ENCODE measurements at places on chromosomes 12 and 14. TPM values are rescaled to one million over a fixed set of nuclear protein-coding genes. Genes with fewer than 3 reads are reported as not detected.

The OAS2 gene
- 0.71 TPM for polyA plus RNA-seq

The SCN8A gene
- polyA plus RNA-seq = 0.50 TPM

DNA sequence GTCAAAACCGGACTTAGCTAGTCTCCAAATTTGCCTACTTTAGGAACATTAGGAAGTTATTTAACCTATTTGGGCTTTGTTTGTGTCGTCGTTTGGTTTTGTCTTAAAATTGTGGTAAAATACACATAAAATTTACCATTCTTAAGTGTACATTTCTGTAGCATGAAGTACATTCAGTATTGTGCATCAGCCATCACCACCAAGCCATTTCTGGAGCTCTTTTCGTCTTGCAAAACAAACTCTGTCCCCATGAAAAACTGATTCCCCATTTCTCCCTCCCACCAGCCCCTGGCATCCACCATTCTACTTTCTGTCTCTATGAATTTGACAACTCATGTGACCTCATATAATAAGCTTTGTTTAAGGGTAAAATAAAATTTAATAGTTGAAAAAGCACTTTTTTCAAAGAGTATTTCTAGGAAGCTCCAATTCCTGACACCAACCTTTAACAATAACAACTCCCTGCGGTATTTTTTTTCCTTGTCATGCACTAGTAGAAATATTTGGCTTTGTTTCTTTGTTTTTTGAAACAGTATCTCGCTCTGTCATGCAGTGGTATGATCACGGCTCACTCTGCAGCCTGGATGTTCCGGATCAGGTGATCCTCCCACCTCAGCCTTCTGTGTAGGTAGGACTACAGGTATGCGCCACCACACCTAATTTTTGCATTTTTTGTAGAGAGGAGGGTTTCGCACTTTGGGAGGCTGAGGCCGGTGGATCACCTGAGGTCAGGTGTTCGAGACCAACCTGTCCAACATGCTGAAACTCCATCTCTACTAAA is 3.6 kb upstream of the UBC start:
- DNase-seq = peak; percentile 86

The TOMM20L gene
- not detected for polyA plus RNA-seq

The DNAAF2 gene
- 6.0 TPM for polyA plus RNA-seq

- DNase-seq = no peak
Observed at GRCh38 chr14:105200641-105201040, 19.5 kb upstream of the NUDT14 start.

DNA sequence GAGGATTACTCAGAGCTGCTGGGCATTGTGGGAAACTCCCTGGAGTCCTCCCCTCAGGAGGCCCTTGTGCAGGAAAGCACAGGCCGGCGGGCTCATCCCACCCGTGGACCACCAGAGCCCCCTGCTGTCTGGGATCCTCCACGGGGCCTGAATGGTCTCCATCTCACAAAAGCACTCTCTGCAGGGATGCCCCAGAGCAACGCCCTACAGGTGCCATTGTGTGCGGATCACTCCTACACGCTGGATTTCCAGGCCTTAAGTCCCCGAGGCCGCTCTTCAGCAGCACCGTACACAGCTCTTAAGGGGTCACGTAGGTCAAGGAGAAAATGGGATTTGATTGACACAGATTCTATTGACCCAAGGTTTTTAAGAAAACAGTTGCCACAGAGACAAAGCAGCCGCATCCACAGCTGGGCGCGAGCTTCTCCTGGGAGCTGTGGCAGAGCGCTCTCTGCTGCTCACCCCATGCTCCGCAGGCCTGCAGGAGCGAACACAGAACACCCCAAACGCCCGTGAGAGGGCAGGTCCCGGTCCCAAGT is 36.7 kb upstream of the RIMBP2 start:
- no peak for DNase-seq

- no peak for DNase-seq
Observed at GRCh38 chr14:23512156-23512555, 39.4 kb downstream of the ZFHX2 start.

GRCh38 chr14:42944284-42944683 is 1337.6 kb downstream of the LRFN5 start:
- DNase-seq = no peak

GRCh38 chr12:6376079-6376869 is 911 bp upstream of the SCNN1A start:
- DNase-seq = peak; percentile 90

The C12orf54 gene
- 1.9 TPM for polyA plus RNA-seq

GRCh38 chr12:115667116-115667515 is 610.4 kb downstream of the MED13L start:
- no peak for DNase-seq

The CLEC1B gene
- not detected for polyA plus RNA-seq

DNA sequence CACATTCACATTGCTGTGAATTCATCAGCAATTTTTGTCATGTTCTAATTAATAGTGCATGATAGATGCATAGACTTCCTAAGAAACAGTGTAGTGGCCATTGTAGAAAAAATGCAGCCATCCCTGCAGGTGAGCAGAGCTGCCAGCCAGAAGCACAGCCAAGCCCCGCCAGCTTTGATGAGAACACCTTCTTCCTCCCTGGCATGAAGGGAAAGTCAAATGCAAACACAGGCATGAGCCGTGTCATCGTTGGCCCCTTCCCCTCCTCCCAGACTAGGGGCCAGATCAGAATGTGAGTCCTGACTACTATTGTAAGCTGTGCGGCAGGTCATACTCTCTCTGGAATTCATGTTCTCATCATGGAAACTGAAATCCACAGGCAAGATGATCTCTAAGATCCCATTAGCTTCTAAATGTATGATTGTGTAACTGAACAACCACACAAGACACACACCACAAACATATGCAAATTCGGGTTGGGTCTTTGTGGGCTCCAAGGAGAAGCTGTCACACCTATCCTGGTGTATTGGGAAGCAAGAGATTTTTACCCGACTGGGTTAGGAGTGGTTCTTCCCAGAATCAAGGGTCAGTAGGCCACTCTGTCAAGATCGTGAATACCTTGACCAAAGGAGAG is 2.8 kb upstream of the AQP2 start:
- no peak for DNase-seq

The MANSC4 gene
- 0.28 TPM for polyA plus RNA-seq

DNA sequence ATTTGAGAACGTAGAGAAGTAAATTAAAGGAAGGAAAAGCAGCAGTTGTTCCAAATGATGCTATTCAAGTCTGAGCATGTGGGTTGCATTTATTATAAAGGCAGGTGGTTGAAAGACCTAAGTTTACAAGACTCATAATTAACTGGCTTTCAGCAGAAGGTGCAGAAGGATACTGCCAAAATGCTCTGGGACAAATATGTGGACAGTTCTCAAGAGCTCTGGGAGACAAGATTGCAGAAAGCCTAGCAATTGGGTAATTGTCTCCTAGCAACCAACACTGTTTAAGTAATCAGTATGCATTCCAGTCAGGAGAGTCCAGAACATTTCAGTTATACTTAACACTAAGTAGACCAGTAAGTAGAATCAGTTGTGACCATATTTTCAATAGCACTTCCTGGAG is 131.5 kb downstream of the GPR135 start:
- DNase-seq = peak; percentile 80

DNA sequence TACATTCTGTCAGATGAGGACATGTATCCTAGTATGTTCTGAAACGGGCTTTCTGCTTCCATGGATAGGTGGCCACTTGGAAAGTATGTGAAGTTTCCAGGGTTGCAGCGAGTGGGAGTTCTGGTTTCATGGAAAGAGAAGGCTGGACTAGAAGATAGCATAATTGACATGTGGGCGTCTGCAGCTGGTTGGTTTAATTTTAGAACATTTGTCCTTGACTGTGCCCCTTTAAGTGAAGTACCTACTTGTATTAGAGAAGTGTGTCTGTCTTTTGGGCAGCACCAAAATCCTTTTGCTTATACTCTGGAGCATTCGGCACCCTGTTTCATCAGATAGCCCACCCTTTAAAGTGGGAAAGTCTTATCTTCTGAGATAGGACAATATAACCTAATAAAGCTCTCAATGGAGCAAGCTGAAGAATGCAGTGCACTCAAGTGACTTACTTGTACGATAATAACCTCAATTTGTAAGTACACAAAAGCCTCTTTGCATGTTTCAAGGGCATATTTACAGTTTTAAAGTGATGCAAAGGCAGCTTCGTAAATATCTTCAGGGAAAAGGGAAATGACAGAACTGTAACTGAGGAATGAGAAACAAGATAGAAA is 35.2 kb downstream of the NTN4 start:
- no peak for DNase-seq

GRCh38 chr14:33370426-33370825 is 431.7 kb downstream of the NPAS3 start:
- no peak for DNase-seq

All from mammary epithelial cell (primary cell).